ENCODE measurements at places on chromosomes 12 and 14. TPM values are rescaled to one million over a fixed set of nuclear protein-coding genes. Genes with fewer than 3 reads are reported as not detected.

APPL2 gene
- 89.1 TPM for total RNA-seq

CCDC197 gene
- total RNA-seq = not detected

NGB gene
- total RNA-seq = not detected

SYT1 gene
- total RNA-seq = 0.54 TPM

SDS gene
- not detected for total RNA-seq

DAO gene
- not detected for total RNA-seq

KLHL33 gene
- total RNA-seq = under 0.01 TPM

PSMB5 gene
- 157 TPM for total RNA-seq

RIN3 gene
- 4.7 TPM for total RNA-seq

NANOG gene
- total RNA-seq = under 0.01 TPM

PPM1H gene
- total RNA-seq = 1.3 TPM
